Left cardiac atrium (tissue), 4 donors: ENCODE measurements at places on chromosomes 11 and 22. TPM values are rescaled to one million over a fixed set of nuclear protein-coding genes. Genes with fewer than 3 reads are reported as not detected.

GRCh38 chr11:19349340-19350025 lies 108.7 kb upstream of the E2F8 start:
- DNase-seq, result peak; percentile 40

DNA sequence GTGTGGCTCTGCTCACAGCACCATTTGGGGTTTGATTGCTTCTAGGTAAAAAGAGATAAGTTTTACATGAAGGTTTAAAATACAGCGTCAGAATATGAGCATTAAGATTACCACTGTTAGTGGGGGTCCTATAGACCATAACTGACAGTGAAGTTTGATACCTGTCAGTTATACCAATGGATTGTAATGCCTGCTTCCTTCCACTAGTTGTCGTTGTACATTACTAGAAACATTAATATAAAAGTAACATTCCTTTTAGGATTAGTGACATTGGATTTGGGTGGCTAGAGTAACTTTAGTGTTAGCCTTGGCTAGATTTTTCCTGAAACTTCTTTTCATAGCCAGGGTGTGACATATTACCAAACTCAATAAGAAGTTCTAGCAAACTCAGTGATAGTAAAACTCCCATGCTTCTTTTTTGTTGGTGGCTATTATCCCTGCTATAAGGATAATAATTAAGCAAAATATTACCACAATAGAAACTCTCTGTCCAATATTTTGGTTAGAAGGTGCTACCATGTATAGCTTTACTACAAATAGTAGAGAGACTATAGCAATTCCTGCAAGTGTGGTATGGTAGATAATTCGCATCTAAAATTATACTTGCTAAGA lies 57.1 kb downstream of the FAM181B start:
- no peak for DNase-seq

DNA sequence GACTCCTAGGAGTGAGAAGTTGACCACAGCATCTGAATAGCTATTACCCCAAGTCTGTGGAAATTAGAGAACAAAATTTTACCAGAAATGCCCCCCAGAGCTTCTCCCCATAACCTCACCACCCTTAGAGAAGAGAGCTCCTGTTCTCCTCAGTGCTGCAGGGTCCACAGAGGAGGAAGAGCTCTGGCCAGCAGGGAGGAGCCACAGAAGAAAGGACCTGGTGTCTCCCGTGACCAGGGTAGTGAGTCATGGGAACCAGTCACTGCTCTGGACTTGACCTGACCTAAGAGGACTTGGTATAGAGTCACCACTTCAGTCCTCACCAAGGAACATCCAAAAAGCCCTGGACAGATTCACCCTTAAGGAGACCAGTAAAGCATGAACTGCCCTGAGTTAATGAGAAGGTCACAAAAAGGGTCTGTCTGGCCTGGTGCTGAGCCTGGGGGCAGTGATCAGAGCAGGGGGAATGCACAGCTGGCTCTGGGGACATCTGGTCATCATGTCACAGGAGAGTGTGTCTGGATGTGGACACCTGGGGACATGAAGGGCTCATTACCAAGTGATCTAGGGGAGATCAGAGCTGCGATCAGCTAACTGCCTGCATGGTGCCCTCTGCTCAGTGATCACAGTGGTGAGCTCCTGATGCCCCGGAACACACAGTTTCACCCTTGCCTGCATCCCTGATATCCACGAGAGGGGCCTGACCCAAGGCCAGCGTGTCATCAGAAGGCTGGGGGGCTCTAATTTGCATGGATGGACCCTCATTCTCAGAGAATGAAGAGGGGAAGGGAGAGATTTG lies 103.3 kb upstream of the TOP3B start:
- no peak for DNase-seq

- no peak for DNase-seq
Observed at GRCh38 chr11:125638315-125638714, 13.4 kb downstream of the CHEK1 start.

DNA sequence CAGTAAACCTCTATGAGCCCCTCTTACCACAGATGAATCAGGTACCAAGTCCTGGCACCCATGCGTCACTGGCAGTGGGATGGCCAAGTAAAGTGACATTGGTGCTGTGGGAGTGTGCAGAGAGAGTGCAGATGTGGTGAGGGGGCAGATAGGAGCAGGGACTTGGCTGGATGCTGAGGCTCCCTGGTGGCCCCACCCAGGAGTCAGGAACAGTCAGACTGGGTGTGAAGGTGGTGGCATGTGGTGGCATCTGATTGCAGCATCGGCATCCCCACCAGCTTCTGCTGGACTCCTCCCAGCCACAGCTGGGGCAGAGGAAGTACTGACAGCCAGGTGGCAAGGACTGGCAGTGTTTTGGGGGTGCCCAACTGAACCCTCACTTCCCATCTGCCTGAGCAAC lies 11.4 kb downstream of the DGAT2 start:
- DNase-seq, result no peak

- no peak for DNase-seq
Observed at GRCh38 chr11:121004206-121004840, 19.6 kb upstream of the TBCEL start.

- no peak for DNase-seq
Observed at GRCh38 chr11:128269466-128269865, 317.9 kb downstream of the ETS1 start.

- no peak for DNase-seq
Observed at GRCh38 chr11:97461934-97462333, 1072.1 kb downstream of the JRKL start.

DNA sequence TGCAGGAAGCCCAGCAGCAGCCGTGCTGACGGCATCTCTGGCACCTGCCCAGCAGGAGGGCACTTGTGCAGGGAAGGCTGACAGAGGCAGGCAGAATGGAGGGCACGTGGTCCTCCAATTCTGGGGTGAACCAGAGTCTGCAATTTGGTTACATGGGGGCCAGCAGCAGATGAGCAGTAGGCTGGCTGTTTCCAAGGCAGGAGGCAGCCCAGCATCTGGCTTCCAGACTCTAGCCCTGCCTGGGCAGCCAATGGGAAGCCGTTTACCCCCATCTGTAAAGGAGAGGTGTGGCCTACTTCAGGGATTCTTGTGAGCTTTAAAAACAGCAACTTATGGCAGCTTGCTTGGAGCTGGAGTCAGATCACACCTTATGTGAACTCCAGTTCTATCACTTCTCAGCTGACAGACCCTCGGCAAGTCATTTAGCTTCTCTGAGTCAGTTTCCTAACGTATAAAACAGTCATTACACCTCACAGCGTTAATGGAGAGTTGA lies 27.9 kb upstream of the RASL10A start:
- peak; percentile 59 for DNase-seq

GRCh38 chr11:66880496-66881450 lies 23.9 kb downstream of the LRFN4 start:
- DNase-seq, result no peak

DNA sequence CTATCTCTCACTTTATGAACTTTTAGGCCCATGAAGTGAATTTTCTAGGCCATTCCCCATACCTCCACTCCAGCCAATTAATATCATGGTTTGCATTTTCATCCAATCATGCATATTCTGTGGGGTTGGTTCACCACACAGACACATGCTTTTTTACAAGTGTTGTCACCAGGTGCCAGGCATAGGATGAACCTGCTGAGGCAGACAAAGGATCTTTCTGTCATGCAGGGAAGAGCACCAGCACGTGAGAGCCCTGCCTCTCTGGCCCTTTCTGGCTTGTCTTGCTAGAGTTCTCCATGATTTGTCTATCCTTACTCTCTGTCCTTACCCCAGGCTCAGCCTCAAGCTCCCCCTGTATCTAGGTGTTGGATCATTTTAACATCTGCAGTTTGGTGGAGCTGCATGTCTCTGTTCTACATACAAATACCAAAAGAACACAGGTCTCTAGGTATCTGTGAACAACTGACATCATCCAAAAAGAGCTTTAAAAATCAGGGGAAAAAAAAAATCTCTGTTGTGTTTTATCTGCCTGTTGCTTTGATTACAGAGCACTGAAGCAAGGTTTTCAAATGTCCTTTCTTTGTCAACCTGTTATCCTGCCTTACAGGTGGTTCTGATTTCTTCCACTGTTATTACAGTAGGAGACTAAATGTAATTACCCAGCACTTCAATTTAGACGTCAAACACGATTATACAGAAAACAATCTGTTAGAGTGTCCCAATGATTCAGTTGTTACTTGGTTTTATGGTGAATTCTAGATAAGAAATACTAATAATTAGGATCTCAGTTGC lies 58.4 kb upstream of the GRAMD1B start:
- no peak for DNase-seq

DNA sequence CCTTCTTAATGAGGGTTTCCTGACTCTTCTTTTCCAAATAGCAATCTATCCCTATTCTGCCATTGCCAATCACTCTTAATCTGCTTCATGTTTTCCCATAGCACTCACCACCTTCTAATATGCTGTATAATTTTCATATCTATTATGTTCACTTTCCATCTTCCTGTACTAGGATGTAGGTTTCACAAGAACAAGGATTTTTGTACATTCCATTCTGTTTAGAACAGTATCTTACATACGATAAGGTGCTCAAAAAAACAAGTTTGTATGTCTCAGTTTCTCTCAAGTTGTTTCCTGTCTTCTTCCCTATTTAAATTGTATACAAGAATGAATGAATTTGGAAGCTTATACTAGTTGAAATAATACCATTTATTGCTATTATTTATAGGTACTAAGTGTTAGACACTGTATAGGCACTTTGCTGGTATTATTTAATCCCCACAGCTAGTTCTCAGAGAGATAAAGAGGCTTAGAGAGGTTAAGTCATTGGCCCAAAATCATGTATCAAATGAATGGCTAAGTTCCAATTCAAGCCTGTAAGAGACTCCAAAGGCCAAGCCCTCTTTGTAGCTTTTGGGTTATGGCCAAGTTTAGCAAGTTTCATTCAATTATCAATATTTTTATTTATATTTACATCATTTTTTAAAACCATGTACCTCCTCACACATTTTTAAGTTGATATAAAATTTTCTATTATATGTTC lies 134.7 kb downstream of the PAX6 start:
- DNase-seq, result no peak

GRCh38 chr11:11635443-11635842 lies 13.6 kb upstream of the GALNT18 start:
- DNase-seq, result no peak

- no peak for DNase-seq
Observed at GRCh38 chr11:69958308-69958707, 119.8 kb upstream of the ANO1 start.

DNA sequence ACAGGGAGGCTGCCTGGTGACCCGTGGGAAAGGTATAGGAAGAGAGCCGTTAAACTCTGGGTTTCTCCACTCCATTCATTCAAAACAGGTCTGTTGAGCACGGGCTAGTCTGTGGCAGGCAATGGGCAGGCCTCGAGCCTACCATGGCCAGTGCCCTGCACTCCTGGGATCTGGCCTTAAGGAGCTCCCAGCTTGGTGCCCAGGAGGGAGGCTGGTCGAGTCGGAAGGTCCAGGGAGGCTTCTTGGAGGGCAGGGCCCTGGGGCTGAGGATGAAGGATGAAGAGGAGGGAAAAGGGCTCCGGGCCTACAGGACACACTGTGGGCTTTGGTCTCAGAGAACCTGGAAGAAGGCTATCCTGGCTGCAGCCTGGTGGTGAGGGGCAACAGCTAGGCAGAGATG lies 41.9 kb upstream of the MN1 start:
- DNase-seq, result no peak

DNA sequence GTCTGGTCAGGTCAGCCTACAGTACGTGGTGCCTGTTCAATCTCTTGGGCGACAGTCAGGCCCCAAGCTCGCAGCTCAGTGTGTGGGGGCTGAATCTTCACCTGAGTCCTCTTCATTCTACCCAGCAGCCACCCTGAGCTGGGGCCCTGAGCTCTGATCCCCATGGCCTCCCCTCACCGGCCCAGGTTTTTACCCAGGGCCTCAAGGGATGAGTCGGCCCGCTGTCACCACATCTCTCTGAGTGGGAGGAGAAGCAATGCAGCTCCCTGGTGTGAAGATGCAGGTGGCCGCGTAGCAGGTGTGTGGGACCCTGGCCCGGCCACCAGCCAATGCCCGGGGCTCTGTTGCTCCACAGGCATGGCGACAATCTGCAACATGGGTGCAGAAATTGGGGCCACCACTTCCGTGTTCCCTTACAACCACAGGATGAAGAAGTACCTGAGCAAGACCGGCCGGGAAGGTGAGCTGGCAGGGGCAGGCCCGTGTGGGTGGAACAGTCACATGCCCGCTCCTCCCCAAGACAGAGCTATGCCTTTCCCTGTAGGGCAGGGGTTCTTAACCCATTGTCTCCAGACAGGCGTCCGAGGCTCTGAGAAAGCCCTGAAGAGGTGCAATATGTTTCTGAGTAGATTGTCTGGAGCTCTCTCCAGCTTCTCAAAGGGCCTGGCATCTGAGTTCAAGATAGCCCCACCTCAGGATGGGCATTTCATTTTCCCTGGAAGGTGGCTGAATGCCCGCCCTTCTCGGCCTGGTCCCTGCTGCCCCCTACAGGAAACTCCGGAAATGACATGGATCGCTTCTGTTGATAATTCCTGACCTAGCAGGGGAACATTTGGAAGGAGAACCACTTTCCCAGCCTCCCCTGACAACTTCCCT lies 26.9 kb downstream of the POLR3H start:
- peak; percentile 74 for DNase-seq

DNA sequence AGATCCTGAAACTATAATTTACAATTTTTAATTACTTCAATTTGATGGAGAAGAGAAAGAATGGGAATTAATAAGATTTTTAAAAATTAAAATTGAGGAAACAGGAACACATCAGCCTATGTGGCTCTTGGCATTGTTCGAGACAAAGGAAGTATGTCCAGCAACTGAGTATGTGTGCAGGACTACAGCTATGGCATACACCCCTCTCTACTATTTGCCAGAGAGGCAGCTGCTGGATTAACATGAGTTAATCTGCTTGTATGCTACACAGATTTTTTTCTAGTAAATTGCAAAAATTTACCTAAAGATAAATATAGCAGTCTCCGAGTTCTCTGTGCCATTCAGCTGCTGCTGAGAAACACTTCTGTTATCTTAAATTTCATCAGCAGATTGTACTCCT lies 70.6 kb downstream of the PHF21A start:
- DNase-seq, result no peak

GRCh38 chr11:130304651-130305050 lies 10.1 kb downstream of the ZBTB44 start:
- DNase-seq, result no peak

Gene AP5B1
- 15.0 TPM for total RNA-seq

Gene CCDC87
- 0.18 TPM for total RNA-seq

Gene APOL3
- 32.2 TPM for total RNA-seq

Gene ROBO4
- 18.9 TPM for total RNA-seq

Gene MLC1
- total RNA-seq, result 0.29 TPM

Gene OR10A2
- total RNA-seq, result not detected
